ENCODE measurements at places on chromosomes 2 and 18. TPM values are rescaled to one million over a fixed set of nuclear protein-coding genes. Genes with fewer than 3 reads are reported as not detected.

Gene CENPO
- total RNA-seq, result 10.2 TPM

Gene SIX2
- not detected for total RNA-seq

Gene CABYR
- total RNA-seq, result not detected

Gene METTL4
- 2.7 TPM for total RNA-seq

Gene DLX1
- total RNA-seq, result not detected

Gene IHH
- 0.27 TPM for total RNA-seq

Gene HOXD10
- not detected for total RNA-seq

Gene KANSL1L
- 14.0 TPM for total RNA-seq

Gene LINC00305
- total RNA-seq, result not detected

Gene AKAIN1
- total RNA-seq, result not detected

Measured in hematopoietic multipotent progenitor cell (in vitro differentiated cells).